ENCODE measurements at places on chromosomes 6 and 20. TPM values are rescaled to one million over a fixed set of nuclear protein-coding genes. Genes with fewer than 3 reads are reported as not detected.

Gene PRR18
- not detected for total RNA-seq

Gene GLP1R
- not detected for total RNA-seq

Gene RAET1G
- 4.1 TPM for total RNA-seq

Gene TFAP2D
- total RNA-seq: not detected

Gene PDYN
- total RNA-seq: not detected

Gene CNKSR3
- 4.2 TPM for total RNA-seq

Gene LY6G6D
- total RNA-seq: not detected

Gene HLA-DQB2
- not detected for total RNA-seq

All from smooth muscle cell of bladder (primary cell).